NCI-H146 (cell line): ENCODE measurements at places on chromosomes 1 and 21.

- no peak for DNase-seq
Observed at GRCh38 chr1:71565262-71565661, 484.4 kb upstream of the ZRANB2 start.

DNA sequence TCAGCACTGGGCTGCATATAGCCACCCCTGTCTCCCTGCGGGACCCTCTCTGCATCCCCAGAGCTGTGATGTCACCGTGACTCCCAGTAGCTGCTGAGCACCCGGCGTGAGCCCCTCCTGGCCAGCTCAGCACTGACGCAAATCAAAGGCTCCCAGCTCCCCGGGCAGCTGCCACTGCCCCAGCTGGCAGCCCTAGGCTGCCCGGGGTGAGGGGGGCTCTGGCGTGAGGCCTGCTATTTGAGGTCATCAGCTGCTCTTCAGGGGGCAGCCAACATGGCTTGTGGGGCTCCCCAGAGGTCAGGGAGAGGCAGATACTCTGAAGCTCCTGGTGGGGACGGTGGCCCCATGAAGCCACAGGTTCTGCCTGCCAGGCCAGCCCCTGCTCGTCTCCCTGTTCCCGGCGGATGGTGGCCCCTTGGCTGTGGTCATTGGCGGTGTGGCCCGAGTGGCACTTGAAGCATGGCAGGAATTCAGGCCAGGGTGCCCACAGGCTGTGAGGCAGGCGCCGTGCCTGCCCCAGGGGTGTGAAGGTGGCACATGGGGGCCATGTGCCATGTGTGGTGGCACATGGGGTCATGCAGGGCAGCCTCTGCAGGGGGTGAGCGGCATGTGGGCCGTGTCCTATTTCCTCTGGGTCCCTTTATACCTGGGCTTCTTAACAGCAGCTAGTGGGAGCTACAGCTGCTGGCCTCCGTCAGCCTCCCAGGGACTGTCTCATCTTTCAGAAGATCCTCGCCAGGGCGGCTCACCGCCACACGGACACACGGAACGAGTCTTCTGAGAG is 85.4 kb downstream of the SIK1 start:
- DNase-seq = no peak

- no peak for DNase-seq
Observed at GRCh38 chr1:12413664-12414410, 184.0 kb downstream of the VPS13D start.

- DNase-seq = peak; percentile 48
Observed at GRCh38 chr21:37071561-37072273, 1.2 kb downstream of the PIGP start.

DNA sequence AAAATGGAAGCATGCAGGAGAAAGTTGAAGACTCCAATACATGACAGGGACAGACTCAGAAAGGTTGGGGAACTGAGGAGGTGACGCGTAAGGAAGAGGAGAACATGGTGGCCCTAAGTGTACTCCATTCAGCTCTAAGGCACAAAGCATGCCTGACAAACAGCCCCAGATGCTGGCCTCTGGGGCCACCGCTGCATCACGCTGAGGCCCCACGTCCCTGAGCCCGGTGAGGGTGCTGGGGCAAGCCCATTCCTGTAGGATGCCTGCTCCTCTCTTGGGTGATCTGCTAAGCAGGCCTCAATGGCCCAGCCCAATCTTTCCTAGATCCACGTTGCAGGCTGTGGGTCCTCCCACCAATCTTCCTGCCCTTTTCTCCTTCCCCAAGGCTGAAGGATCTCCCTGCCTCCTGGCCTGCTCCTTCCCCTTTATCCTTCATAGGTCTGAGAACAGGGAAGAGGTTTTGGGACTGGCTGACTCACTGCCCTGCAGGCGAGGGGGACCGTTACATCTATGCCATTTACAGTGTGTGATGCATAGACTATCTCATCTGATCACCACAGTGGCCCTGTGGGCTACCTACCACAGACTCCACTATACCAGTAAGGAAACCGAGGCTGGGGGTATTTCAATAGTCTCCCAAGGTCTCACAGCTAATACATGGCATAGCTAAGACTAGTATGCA is 16.8 kb upstream of the NID1 start:
- no peak for DNase-seq

GRCh38 chr1:78369546-78369945 is 121.2 kb upstream of the PTGFR start:
- no peak for DNase-seq

- no peak for DNase-seq
Observed at GRCh38 chr1:40704817-40705733, 13.6 kb downstream of the NFYC start.

- DNase-seq = no peak
Observed at GRCh38 chr1:234396092-234396491, 22.8 kb downstream of the COA6 start.

DNA sequence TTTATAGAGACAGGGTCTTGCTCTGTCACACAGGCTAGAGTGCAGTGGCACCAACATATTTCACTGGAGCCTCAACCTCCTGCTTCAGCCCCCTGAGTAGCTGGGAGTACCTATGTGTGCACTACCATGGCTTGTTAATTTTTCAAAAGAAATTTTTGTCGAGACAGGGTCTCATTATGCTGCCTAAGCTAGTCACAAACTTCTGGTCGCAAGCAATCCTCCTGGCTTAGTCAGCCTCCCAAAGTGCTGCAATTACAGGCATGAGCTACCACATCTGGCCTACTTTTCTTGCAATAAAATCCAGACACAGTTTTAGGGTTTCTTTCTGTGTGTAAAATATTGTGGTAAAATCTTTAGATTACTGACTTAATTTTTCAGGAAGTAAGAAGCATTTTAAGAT is 27.9 kb upstream of the NTPCR start:
- no peak for DNase-seq

GRCh38 chr1:12085643-12086260 is 22.6 kb downstream of the TNFRSF8 start:
- DNase-seq = no peak

GRCh38 chr1:224859651-224860050 is 69.8 kb upstream of the DNAH14 start:
- no peak for DNase-seq

- no peak for DNase-seq
Observed at GRCh38 chr1:217525773-217526490, 105.0 kb downstream of the GPATCH2 start.

- DNase-seq = no peak
Observed at GRCh38 chr1:244460197-244460596, 876 bp upstream of the CATSPERE start.

GRCh38 chr1:179969962-179970361 is 15.4 kb downstream of the CEP350 start:
- no peak for DNase-seq

GRCh38 chr1:10774615-10775310 is 21.7 kb downstream of the CASZ1 start:
- DNase-seq = no peak

DNA sequence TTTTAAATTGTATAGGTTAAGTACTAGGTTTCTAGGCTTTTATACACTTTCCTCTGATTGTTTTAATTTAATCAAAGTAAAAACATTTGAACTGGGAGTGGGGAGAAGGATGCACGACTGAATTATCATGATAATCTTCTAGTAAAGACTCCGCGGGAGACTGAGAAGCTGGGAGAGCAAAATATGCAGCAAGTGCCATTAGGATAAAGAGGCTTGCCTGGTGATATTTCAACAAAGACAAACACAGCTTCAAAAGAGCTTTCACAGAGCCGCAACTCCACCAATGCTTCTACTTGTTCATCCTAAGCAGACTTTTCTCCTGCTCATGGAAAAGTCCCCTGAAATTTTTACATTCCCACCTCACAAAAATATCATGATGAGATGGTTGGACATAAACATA is 239.0 kb upstream of the PTBP2 start:
- no peak for DNase-seq

- DNase-seq = peak; percentile 47
Observed at GRCh38 chr1:190196020-190196419, 281.6 kb downstream of the BRINP3 start.

GRCh38 chr1:107941123-107941522 is 23.9 kb downstream of the VAV3 start:
- DNase-seq = no peak

DNA sequence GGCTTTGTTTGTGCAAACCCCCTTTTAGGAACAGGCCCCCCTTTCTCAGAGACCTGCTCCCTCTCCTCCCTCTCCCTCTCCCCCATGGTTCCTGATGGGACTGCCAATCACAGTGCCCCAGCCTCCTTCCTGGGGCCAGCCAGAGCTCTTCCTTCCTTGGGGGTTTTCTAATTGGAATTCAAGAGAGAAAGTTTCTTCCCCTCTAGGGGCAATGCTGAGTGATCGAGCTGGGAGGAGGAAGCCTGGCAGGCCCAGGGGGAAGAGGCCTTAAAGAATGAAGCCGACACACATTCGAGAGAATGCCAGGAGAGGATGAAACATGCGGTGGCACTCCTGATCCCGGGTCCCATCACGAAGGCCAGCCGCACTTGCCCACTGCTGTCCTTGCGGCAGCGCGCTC is 21.3 kb upstream of the COL16A1 start:
- no peak for DNase-seq

DNA sequence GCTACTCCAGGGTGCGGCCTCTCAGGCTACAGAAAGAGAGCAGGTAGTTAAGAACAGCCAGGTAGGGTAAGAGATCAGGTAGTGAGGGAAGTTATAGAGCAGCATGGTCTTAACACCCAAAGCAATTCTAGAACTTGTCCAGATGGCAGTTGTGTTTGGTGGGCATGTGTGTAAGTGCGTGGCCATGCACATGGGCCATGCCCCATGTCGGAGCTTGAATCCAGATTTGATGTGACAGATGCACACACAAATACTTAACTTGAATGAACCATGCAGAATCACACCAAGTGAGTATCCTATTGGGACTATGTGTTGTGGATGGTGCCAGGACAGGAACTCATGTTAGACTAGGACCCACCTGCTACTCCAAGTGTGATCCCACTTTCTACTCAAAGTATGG is 145.7 kb upstream of the HMGB4 start:
- no peak for DNase-seq

- no peak for DNase-seq
Observed at GRCh38 chr1:160776178-160776577, 19.8 kb upstream of the LY9 start.

GRCh38 chr1:51555866-51556619 is 37.0 kb upstream of the EPS15 start:
- no peak for DNase-seq

DNA sequence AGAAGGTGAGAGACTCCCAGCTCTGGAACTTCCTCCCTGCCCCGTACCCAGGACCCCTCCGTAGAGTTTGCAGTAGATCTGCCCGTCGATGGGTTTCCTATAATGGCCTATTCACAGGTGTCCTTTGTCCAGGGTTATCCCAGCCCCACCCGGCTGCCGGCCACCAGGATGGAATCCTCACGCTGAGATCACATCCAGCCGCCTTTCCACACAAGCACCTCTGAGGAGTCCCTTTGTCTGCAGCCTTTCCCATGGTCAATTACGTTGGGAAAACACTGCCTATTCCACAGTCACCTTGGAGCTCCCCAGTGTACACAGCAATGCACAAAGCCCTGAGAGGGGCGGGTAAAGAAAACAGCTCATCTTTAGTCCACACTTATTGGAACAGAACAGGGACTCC is 190.0 kb upstream of the EDN2 start:
- DNase-seq = peak; percentile 74

DNA sequence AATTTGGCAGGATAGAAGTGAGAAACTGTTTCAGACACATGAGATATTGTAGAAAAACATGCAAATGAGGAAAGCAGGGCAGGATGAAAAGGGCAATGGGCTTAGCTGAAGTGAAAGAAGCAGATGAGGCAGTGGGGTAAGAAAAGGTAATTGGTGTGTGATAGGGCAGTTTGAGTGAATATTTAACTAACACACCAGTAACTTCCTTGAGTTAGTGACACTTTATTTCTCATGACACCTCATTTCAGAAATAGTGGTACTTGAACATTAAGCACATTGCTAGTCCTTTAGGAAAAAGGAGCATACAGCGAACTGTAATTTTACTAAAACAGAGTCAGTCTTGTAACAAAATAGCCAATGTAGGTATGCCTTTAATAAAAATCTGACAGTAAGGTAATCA is 415.0 kb downstream of the DPYD start:
- no peak for DNase-seq
